ENCODE measurements at places on chromosomes 7 and 10.

DNA sequence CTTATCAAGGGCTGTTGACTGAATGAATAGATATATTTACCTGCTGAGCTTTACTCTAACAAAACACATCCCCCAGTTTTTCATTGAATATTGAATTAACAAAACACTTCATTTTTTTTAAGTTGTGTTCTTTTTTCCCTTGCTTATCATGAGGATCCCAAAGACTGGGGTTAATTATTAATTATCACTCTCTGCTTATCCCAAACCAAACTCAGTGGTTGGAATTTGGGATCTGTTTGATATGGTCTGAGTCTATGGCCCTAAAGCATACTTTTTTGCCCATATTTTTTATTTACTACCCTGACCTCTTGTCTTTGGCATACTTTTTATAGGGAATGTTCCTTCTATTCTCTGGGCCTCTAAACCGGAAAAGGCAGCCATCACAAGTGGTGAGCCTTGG, 697.1 kb upstream of the GALNT17 start:
- DNase-seq = no peak

GRCh38 chr10:89241486-89242344, 9.9 kb downstream of the LIPA start:
- DNase-seq = no peak

DNA sequence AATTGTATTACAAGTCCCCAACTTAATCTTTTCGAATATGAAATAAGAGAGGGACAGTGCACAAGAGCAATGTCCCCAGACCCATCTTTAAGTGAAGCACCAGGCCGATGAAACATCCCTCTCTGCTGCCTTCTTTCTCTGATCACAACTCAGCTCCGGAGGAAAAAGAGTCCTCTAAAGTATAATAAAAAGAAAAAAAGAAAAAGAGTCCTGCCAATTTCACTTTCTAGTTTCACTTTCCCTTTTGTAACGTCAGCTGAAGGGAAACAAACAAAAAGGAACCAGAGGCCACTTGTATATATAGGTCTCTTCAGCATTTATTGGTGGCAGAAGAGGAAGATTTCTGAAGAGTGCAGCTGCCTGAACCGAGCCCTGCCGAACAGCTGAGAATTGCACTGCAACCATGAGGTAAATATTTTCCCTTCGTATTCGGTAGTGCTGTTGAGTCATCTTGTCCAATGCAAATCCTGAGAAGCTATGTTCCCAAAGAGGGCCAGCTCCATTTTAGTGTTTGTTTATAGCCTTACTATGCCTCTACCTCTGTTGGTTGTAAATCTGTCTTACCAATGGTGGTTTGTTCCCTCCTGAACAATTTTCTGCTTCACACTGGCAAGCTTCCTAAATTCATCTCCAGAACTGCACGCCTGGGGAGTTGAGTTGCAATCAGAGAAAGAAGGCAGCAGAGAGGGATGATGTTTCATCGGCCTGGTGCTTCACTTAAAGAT, at the start of gene IFIT2:
IFIT2 (plus strand) TSS at position 326 of the 725 bp plus-strand sequence; CDS start at position 404, 78 bp downstream.
- DNase-seq = peak; percentile 22

DNA sequence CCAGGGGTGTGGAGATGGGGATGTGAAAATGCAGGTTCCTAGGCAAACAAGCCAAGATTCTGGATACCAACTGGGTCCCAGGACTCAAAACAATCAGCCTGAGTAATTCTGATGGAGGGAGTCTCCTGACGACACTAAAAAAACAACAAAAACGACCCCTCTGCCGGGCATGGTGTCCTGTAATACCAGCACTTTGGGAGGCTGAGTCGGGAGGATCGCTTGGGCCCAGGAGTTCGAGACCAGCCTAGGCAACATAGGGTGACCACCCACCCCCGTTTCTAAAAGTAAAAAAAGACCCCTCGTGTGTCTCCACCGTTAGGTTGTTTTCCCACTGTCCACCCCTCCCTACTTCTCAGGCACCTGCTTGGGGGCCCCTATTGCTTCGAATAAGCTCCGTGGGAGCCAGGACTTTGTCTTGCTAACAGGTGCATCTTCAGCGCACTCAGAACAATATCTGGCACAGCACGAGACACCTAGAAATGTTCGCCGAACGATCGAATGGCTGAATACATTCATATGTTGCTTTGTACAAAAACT, 743 bp upstream of the NRF1 start:
- DNase-seq = peak; percentile 22

- DNase-seq = no peak
Measured at GRCh38 chr7:125412890-125413665, 483.5 kb upstream of the POT1 start.

DNA sequence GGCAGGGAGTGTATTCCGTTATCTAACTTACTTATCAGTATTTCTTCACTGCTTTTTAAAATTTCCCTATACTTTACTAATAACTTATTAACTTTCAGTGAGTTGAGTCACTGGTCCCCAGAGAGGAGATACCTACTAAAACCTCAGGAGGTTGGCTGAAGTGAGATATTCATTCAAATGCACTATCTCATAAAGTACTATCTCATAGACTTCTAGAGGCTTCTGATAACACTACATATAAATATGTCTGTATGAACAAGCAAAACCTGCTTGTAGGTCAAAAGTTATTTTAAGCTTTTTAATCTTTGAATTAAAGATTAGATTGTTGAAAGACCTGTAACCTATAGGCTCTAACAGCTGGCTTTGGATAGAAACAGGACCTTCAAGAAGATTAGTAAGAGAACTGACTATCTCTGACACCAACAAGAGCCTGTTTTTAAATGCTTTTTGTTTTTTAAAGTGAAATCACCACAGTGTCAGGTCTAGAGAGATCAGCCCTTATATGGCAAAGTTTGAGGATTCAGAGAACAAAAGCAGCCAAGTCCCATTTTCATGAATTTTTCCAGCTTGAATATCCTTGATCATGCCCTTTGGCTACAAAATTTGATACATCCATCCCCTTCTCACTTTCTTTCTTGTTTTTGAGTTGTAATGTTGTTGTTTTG, 242.2 kb downstream of the ARL4A start:
- DNase-seq = no peak

GRCh38 chr10:73591935-73592699, 975 bp upstream of the USP54 start:
- peak; percentile 59 for DNase-seq
